ENCODE measurements at places on chromosomes 3 and 15.

DNA sequence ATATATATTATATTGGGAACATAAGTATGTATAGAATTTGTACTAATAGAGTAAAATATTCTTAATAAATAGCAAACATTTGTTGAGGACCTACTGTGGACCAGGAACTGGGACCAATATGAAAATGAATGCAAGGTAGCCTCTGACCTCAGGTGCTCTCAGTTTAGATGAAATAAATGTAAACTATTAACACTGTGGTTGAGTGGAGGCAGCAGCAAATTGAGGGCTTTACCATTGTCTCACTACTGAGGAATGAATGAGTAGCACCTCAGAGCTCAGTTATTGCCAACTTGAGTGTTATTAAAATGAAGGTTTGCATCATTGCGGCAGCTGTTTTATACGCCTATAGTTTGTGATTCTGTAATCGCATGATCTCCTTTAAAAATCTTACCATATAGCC is 90.9 kb upstream of the CGNL1 start:
- no peak for DNase-seq

DNA sequence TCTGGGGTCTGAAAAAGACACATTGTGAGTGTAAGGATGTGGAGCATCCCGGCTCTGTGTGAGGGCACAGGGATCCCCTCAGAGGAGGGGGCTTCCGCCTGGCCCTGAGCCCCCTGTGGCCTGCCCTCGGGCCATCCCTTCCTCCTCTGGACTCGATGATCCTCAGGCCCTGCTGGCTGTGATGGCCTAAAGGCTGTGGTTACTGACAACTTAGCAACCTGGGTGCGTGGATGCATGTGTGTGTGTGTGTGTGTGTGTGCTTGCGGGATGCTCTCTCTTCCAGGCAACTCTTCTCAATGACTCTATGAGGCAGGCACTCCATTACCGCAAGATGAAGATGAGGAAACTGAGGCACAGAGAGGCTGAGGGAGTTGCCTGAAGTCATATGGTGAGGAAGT is 66.0 kb downstream of the ASB7 start:
- DNase-seq, result no peak

DNA sequence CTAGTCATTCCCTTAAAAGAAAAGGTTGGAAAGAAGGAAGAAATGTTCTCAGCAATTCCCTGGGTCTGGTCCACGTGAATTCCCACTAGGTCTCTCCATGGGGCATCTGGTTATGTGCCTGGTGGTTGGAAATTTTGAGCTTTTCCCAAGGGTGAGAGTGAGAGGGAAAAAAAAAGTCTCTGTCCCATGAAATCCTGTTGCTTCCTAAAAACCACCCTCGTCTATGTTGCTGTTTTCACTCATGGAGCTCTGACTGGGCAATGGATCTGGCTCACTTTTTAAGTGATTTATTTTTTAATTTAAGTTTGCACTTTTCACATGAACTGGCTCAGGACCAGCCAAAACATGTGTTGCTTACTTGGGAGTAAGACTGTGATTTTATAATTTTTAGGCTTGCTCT is 190.1 kb downstream of the CHST2 start:
- no peak for DNase-seq

- no peak for DNase-seq
These were observed 10.7 kb downstream of the PDE8A start for GRCh38 chr15:84992157-84992944.

DNA sequence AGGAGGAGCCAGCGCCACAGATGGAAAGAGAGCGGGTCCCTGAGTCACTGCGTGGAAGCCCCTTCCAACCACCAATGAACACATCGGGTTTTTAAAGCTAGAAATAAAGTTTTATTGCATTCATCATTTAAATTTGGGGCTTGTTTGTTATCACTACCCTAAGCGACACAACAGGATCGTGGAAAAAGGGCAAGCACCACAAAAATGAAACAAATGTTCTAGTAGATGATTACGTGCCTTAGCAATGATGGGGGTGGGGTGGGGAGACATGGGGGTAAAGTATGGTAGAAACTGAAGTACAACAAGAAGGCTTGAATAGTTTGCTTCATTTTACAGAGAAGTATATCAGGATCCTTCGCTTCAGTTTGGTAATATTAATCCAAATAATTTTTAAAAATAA is 221.6 kb upstream of the ATP10A start:
- no peak for DNase-seq

DNA sequence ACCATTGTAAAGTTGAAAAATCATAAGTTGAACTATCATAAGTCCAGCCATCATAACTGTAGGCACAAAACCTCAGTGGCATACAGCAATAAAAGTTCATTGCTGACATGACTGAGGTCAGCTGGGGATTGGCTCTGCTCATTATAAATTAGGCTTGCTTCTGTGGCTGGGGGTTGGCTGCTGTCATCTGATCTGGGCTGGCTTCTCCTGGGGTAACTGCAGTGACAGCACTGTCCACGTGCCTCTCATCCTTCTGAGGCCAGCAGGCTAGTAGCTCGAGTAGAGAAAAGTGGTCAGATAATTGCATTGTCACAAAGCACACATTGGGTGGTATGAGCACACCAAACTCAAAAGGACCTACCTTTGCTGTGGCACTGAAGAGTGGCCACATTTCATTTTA is 31.3 kb downstream of the CMTM7 start:
- DNase-seq, result no peak

DNA sequence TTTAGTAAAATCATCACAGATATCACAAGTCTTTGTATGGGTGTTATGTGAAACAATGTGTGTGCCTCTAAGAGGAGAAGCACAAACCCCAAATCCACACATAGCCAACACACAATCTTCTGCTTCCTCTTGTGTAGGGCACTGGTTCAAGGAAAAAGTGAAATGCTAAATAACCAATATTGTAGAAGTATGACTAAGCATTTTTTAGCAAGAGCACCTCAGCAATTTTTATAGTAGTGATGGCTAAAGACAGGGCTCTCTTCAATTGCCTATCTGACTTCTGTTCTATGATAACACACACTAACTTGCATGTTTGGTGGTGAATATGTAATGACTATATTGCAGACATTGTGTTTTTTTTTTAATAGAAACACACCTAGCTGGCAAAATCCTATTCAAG is 997.9 kb upstream of the ALCAM start:
- DNase-seq, result no peak

DNA sequence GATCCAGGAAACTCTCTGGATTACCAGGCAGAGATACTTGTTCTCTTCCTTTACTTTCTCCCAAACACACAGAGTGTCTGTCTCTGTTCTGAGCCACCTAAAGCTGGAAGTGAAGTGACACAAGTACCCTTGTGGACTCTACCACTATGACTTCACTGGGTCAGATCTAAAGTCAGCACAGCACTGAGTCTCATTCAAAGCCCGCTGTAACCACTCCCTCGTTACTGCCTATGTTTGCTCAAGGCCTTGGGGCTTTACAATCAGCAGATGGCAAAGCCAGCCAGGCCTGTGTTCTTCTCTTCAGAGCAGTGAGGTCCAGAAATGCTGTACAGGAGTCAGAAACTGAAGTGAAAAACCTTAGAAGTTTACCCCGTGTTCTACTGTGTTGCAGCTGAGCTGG is 588.3 kb upstream of the SEMA6D start:
- no peak for DNase-seq

- no peak for DNase-seq
These were observed 2.1 kb upstream of the USP4 start for GRCh38 chr3:49341996-49342395.

DNA sequence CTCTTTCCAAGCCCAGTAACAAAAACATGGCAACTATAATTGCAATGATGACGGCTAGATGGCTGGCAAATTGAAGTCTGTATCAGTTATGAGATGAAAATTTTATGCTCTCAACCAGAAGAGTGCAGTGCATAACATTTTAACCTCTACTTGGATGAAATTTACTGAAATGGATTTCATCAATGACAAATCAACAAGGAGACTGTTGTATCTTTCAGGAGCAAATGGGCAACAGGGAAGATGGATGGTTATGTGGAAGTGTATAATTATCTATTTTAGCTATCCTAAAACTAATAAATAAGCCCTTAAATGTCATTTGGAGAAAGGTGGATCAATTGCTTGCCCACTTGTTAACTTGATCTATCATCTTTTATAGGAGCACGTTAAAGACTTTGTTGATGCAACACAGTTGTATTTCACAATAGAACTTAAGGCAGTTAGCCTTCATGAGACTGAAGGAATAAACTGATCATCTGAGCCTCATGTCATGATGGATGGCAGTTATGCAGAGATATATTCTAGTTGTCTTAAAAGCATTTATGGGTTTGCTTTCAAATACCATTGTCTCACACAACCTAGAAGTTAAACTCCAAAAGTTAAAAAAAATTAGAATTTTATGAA is 315.1 kb upstream of the TBC1D5 start:
- DNase-seq, result no peak

- no peak for DNase-seq
These were observed 256.5 kb upstream of the CBLB start for GRCh38 chr3:106125321-106125720.

- DNase-seq, result no peak
These were observed 52.4 kb downstream of the CDC25A start for GRCh38 chr3:48135552-48136495.

GRCh38 chr3:149628957-149629670 is 28.7 kb downstream of the WWTR1 start:
- DNase-seq, result no peak

- DNase-seq, result no peak
These were observed 441.0 kb downstream of the TUSC7 start for GRCh38 chr3:117150628-117151027.

GRCh38 chr3:37901721-37902120 is 40.0 kb downstream of the CTDSPL start:
- no peak for DNase-seq

DNA sequence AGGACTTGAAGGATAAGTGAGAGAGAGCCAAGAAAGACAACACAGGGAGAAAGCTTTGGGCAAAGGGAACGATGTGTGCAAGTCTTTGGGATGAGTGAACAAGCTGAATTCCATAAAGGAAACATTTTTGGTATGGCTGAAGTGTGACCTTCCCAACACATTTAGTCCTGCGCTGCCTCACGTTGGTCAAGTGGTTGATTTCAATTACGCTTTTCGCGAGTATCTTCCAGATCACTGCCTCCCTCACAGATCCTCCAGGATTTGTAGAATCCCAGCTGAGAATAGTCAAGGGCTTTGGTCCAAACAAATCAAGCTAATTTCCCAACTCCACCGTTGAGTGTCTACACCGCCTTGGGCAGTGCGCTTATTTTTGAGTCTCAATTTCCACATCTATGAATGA is 338.4 kb upstream of the ADAMTS9 start:
- DNase-seq, result no peak

GRCh38 chr3:62529230-62529629 is 155.9 kb upstream of the FEZF2 start:
- DNase-seq, result no peak

GRCh38 chr3:125433091-125433534 is 58.0 kb upstream of the ZNF148 start:
- DNase-seq, result no peak

Data from NCI-H2029 treated with DMSO at 0.1 percent for 48 hours (cell line).